ENCODE measurements at places on chromosomes 6 and 20.
A peak's percentile ranks its signal among the peaks of the same experiment; 100 is the strongest.

GRCh38 chr20:15100506-15101160 is 763.2 kb upstream of the FLRT3 start:
- no peak for DNase-seq

GRCh38 chr6:151071295-151071694 is 168.5 kb upstream of the AKAP12 start:
- no peak for DNase-seq

DNA sequence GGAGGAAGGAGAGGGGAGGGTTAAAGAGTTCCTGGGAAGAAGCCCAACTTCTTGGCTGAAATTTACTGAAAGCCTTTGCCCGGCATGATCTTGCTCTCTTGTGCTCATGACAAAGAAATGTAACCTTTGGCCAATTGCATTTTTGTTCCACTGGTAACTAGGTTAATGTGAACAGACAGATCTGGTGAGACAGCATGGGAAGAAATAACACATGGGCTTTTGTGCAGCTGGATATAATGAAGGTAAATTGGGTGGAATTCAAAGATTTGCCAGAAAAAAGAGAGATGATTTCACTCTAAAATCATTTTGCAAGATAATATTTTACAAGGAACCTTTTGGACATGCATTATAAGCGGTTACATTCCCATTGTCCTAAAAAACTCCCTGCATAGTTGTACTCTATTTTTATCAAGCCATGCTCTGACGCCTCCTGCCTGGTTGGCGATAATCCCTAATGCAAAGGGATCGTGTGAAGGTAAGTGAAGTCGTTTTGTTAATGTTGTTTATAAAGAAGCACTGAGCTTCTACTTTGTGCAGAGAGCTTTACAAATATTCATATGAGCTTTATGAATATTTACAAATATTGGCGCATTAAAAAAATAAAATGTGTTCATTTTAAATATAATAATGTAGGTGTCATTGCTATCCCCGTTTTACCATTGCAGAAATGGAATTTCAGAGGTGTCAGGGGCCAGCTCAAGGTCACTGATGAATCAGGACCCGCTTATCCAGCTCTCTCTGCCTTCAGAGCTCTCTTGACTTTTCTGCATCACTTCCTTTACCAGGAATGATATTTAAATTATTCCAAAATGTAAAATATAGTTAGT is 161.3 kb upstream of the AGPAT4 start:
- no peak for DNase-seq

- no peak for DNase-seq
Observed at GRCh38 chr6:17974570-17975368, 12.7 kb downstream of the KIF13A start.

DNA sequence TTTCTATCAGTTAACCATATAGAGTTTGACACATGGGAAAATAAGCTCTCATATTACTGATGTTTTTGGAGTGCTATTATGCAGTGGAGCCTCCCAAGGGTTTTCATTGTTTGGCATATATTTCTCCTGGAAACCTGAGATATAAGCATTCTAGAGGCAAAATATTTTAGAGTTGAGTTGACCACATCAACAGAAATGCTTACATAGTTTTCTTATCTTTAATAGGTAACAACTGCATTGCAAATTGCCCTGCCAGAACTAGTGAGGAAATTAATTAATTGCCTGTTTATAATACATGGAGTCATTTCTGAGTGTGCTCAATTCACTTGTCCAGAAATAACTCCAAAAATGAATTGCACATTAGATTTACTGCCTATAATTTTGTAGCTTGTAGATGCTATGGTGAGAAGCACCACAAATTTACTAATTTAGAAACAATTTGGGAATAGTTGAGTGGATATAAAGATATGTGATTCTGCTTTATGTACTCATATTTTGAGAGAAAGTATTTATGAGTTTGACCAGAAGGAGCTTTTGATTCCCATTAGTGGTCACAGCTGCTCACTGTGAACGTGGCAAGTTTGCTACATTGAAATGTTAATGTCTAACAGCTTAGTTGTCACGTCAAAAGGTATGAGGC is 288.7 kb downstream of the CD109 start:
- no peak for DNase-seq

DNA sequence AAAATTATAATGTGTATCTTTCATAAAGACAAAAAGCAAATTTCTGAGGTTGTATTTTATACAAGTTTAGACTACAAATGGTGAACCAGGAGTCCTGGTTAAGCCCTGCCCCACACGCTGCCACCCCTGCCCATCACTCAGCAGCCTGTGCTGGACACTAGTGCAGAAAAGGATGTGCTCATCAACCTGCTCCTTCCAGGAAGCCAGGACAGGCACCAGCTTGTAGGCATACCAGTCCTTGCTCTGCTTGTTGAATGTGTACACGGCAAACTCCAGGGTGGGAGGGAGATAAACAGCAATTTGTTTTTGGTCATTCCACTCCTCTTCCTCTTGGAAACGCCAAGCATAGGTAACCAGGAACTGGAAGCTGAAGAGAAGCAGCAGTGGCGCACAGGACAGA is 18.1 kb downstream of the CST9L start:
- DNase-seq: no peak

DNA sequence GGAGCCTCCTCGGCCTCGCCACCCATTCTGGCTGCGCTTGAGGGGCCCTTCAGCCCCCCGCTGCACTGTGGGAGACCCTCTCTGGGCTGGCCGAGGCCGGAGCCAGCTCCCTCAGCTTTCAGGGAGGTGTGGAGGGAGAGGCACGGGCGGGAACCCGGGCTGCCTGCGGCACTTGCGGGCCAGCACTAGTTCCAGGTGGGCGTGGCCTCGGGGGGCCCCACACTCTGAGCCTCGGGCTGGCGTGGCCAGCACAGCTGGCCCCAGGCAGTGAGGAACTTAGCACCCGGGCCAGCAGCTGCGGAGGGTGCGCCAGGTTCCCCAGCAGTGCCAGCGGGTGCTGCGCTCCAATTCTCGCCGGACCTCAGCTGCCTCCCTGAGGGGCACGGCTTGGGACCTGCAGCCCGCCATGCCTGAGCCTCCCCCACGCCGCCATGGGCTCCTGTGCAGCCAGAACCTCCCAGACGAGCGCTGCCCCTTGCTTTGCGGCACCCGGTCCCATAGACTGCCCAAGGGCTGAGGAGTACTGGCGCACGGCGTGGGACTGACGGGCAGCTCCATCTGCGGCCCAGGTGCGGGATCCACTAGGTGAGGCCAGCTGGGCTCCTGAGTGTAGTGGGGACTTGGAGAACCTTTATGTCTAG is 6.5 kb downstream of the MUC22 start:
- DNase-seq: no peak

GRCh38 chr6:155635416-155635815 is 179.8 kb upstream of the NOX3 start:
- DNase-seq: no peak

DNA sequence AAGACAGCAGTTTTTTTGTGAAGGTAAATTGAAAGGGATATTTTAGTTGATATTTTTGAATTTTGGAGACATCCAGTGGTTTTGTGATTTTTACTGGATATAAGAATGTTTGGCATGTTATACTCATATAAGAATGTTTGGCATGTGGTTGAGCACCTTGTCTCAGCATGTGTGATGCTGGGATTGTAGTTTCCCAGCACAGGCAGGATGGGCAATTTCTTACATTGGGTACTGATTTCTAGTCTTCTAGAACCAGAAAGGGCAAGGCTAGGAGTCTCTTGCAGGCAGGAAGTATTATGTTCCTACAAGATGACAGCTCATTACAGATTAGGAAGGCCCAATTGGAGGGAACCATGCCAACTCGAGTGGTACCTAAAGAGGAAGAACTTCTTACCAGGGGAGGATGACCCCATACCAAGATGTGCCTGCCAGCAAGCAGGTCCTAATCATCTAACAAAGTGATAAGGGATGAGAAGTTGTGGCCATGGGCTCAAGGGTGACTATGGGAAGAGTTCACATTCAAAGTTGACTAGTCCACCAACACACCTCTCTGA is 377.8 kb downstream of the UTRN start:
- DNase-seq: no peak

GRCh38 chr6:139422105-139423036 is 47.9 kb upstream of the CITED2 start:
- no peak for DNase-seq

GRCh38 chr20:62977613-62978560 is 25.4 kb downstream of the SLC17A9 start:
- DNase-seq: peak; percentile 89

GRCh38 chr6:69232008-69232407 is 564.8 kb downstream of the LMBRD1 start:
- DNase-seq: no peak

GRCh38 chr6:100271625-100272024 is 193.1 kb downstream of the SIM1 start:
- no peak for DNase-seq

GRCh38 chr6:108222504-108222903 is 38.3 kb downstream of the SNX3 start:
- DNase-seq: no peak

DNA sequence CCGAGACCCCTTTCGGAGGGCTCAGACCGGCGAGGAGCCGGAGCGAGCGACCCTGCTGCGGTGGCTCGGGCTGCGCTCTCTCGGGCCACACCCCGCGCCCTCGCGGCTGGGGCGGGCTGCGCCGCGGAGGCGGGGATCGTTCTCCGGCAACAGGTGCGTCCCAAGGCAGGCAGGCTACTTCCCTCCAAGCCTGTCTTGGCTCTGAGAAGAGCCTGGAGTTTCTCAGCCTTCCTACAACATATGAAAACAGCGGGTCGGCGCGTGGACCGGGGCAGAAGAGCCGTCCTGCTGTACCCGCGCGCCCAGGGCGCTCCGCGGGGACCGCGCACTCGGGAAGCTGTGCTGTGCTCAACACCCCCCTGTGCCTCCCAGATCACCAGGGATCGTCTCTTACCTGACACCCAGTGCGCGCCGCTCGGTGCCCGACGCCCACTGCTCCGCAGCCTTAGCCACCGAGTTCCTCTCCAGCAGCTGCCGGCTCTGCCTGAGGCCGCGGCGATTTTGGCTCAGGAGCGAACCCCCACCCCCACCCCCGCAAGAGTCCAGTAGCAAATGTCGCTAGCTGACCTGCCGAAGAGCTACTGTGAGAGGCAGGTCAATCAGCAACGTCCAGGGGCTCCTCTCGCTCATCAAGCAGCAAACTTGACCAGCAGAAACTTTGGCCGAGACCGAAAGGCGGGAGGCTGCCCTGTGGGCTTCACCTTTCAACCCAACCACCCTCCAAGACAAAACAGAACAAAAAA is 3.7 kb upstream of the OLIG3 start:
- peak; percentile 49 for DNase-seq

- no peak for DNase-seq
Observed at GRCh38 chr20:53302695-53303412, 290.8 kb downstream of the ZNF217 start.

- no peak for DNase-seq
Observed at GRCh38 chr6:94751641-94752329, 825.5 kb upstream of the MANEA start.

GRCh38 chr20:25316506-25317190 is 68.8 kb downstream of the PYGB start:
- DNase-seq: no peak

DNA sequence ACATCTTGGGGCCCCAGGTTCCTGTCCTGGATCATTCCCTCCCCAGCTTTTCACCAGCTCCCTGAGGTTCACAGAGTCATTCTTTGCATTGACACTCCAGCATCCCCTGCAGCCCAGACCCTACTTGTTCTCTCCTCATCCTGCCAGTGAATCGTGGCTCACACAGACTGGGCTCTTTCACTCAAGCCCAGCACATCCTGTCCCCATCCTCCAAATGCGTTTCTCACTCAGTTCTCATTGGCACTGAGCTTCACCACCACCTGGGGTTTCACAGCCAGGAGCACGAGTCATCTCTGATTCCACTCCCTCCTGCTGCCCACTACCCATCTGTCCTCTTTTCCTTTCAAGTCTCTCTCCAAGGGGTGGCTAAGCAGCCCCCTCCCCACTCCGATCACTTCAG is 85.4 kb upstream of the NNAT start:
- DNase-seq: no peak

DNA sequence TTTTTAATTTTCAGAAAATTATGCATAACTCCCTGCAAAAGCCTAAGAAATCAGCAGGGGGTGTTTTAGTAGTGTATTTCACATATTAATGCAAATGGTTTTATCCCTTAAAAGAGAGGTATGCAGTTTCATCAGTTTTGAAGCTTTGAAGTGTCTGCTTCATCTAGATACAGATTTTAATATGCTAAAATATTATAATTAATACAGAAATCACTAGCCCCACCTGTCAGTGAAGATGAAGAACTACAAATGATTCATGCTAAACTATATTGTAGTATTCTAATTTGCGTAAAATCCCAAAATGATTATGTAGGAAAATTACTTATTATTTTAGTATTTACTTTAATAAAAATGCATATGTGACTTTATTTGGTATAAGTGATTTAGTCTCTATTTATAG is 2.9 kb upstream of the TFB1M start:
- no peak for DNase-seq

DNA sequence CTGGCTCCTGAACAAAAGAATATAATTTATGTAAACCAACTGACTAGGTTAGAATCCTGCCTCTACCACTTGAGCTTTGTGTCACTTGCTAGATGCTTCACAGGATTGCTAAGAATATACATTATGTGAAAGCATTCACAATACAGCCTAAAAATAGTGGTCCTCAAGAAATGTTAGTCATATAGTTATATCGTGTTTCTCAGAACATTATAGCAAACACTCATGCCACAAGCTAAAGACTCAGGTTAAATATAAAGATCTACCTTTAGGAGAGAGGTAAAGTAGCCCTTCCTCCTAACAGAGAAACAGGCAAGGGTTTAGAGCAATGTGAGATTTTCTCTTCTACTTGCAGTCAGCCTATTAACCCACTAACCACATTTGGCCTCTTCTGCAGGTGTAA is 17.8 kb upstream of the ALDH8A1 start:
- DNase-seq: no peak

GRCh38 chr6:42320762-42321161 is 103.1 kb upstream of the MRPS10 start:
- no peak for DNase-seq

DNA sequence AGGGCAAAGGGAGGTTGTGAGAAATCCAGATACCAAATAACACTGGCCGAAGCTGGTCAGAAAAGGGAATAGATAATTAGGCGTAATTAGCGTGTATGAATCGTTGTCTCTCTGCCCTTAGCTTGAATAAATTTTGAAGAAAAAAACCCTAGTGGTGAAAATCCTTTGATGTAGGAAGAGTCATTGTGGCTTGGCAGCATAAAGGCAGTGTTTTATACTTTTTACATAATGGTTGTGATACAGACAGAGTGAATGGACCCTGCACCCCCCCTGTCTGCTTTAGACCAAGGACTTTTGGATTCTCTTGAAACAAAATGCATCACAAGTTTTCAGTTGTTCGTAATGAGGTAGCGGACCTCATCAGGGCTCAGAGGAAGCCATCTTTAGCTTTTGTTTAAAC is 126.5 kb downstream of the AFG1L start:
- no peak for DNase-seq

- no peak for DNase-seq
Observed at GRCh38 chr6:162976141-162976540, 248.4 kb downstream of the PACRG start.
